ENCODE measurements at places on chromosomes 3 and 15.

GRCh38 chr3:40739971-40740370 lies 215.2 kb downstream of the ZNF621 start:
- no peak for DNase-seq

DNA sequence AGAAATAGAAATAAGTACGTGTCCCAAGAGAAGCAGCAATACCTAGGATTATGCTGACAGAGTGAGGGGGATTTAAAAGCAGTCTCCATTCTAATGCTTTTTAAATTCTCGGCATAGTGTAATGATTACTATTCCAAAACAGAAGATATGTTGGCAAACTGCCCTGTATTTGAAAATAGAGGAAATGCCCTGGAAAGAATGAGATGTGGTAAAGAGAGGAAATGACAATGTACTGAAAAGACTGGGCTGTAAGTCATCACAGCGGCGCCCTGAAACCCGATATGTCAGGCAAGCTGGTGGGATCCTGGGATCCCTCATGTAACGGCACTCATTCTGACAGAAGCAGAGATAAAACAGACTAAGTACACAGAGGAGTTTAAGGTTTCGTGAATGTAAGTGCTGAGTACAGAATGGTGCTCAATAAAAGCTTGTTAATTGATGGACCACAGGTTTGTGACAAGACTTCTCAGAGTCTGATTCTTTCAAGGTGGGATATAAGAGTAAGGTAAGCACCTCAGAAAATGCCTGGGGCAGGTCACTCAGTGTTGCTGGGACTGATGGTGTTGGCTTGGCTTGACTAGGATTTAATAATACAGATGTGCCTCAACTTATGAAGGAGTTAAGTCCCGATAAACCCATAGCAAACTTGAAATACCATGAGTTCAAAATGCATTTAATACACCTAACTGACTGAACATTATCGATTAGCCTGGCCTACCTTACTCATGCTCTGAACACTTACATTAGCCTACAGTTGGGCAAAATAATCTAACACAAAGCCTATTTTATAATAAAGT lies 91.4 kb downstream of the NFKBIZ start:
- no peak overlapping the region for H3K27ac ChIP-seq
- H3K4me1 ChIP-seq = peaks cover 18% of the 10 kb centered on the region
- no peak overlapping the region for H3K4me3 ChIP-seq
- no peak for DNase-seq

DNA sequence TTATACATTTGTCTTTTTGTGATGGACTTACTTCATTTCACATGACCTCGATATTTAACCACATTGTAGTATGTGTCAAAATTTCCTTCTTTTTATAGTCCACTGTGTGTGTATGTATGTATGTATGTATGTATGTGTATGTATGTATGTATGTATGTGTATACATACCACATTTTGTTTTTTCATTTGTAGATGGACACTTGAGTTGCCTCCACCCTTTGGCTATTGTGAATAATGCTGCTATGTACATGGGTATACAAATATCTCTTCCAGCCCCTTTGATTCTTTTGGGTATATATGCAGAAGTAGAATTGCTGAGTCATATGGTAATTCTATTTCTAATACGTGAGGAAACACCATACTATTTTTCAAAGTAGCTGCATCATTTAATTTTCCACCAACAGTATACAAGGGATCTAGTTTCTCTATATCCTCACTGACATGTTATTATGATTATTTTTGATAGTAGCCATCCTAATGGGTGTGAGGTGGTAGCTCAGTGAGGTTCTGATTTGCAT lies 228.2 kb downstream of the OPA1 start:
- H3K4me3 ChIP-seq = no peak overlapping the region
- H3K27ac ChIP-seq = no peak overlapping the region
- no peaks in the 10 kb centered on the region for H3K4me1 ChIP-seq
- DNase-seq = no peak
- H3K36me3 ChIP-seq = no peaks in the 10 kb centered on the region

DNA sequence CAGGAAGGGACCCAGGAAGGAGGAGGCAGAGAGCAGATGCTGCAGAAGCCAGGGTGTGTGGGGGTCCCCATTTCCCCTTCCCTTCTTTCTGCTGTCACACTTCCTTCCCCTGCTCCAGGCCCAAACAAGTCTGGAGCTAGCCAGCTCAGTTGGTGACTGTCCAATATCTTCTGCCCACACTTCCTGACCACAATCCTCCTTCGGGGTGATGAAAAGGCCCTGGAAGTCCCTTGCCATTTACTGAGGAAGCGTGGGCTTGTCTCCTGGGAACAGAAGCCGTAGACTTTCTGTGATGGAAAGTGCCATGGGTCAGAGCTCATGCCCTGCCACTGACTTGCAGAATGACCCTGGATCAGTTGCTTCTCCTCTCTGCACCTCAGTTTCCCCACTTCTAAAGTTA lies 39.0 kb downstream of the ANAPC13 start:
- no peak overlapping the region for H3K27ac ChIP-seq
- no peak overlapping the region for H3K4me3 ChIP-seq
- peaks cover 11% of the 10 kb centered on the region for H3K27me3 ChIP-seq
- H3K36me3 ChIP-seq = no peaks in the 10 kb centered on the region
- no peaks in the 10 kb centered on the region for H3K4me1 ChIP-seq

GRCh38 chr15:36598529-36599177 lies 19.2 kb downstream of the CDIN1 start:
- H3K36me3 ChIP-seq = no peaks in the 10 kb centered on the region
- no peaks in the 10 kb centered on the region for H3K27me3 ChIP-seq
- no peak overlapping the region for H3K4me3 ChIP-seq
- no peak for DNase-seq
- H3K27ac ChIP-seq = no peak overlapping the region

DNA sequence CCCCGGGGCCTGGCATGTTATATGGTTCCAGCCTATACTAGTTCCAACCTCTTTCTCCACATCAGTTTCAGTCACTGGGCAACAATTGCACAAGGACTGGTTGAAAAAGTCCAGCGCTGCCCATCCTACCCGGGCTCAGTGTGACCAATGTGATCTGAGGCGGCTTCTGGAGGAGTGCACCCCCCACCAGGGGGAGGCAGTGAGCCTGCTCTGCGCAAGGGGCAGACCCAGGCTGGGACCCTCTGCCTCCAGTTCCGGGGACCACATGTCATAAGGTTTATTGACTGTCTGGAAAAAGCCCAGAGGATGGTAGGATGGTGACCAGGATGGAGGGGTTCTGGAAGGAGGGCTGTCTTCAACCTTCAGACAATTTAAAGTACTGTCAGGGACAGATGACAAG lies 25.6 kb upstream of the NR2E3 start:
- no peaks in the 10 kb centered on the region for H3K36me3 ChIP-seq
- DNase-seq = no peak
- H3K4me1 ChIP-seq = peaks cover 4% of the 10 kb centered on the region

DNA sequence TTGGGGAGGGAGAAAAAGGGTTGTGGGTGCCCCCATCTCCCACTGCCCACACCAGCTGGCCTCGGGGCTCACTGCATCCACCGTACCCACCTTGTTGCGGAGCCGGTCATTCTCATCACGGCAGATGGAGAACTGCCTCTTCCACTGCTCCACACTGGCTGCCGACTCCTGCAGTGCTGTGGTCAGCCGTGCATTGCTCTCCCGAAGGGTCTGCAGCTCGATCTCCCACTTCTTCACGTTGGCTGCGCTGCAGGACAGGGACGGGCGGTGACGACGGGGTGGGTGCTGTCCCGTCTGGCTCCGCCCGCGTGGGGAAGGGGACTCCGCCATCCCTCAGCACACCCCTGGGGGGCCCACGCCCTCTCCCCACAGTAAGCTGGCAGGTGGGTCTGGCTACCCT lies 45.1 kb downstream of the WHAMM start:
- no peak overlapping the region for H3K27ac ChIP-seq
- no peaks in the 10 kb centered on the region for H3K27me3 ChIP-seq
- H3K4me1 ChIP-seq = no peaks in the 10 kb centered on the region
- no peak for DNase-seq
- H3K36me3 ChIP-seq = no peaks in the 10 kb centered on the region

- no peak for DNase-seq
- H3K27ac ChIP-seq = no peak overlapping the region
- no peak overlapping the region for H3K4me3 ChIP-seq
Observed at GRCh38 chr15:23690450-23690852, 3.3 kb upstream of the NDN start.

DNA sequence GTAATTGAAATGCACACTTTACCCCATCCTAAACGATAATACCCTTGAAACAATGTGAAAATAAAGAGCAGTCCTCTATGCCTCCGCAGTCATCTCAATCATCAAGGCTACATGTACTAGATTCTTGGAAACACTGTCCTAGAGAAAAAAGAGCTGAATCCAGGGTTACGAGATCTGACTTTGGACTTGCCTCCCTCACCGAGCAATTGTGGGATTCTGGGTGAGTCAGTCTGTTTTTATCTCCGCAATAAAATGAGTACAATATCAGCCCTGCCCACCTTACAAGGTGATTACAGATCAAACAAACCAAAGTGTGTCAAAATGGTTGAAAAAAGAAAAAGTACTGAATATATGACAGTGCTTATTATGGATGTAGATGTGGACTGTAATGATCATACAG lies 152.3 kb upstream of the SNTN start:
- DNase-seq = no peak
- no peak overlapping the region for H3K27ac ChIP-seq
- H3K36me3 ChIP-seq = no peaks in the 10 kb centered on the region
- H3K27me3 ChIP-seq = no peaks in the 10 kb centered on the region
- no peak overlapping the region for H3K4me3 ChIP-seq

GRCh38 chr3:35946121-35946853 lies 307.0 kb downstream of the ARPP21 start:
- H3K4me1 ChIP-seq = no peaks in the 10 kb centered on the region
- no peaks in the 10 kb centered on the region for H3K36me3 ChIP-seq
- no peak for DNase-seq
- H3K27me3 ChIP-seq = no peaks in the 10 kb centered on the region

DNA sequence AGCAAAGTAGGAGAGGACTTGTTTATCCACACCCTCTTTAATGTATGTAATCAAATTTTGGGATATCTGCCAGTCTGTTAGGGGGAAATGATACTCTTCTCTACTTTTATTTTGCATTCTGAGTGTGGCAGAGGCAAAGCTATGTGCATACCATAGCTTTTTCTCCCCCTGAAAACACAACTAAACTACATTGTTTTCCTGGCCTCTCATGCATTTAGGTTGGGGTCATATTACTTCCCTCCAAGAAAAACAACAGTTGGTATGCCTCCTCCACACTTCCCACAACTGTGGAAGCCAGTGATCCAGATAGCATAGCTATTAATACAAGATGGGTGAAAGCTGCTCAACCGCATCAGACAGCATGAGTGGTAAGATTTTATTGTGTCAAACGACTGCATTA lies 6.9 kb downstream of the RPL15 start:
- no peaks in the 10 kb centered on the region for H3K27me3 ChIP-seq
- peaks cover 5% of the 10 kb centered on the region for H3K4me1 ChIP-seq
- H3K27ac ChIP-seq = no peak overlapping the region

- no peaks in the 10 kb centered on the region for H3K36me3 ChIP-seq
- no peaks in the 10 kb centered on the region for H3K4me1 ChIP-seq
- no peak overlapping the region for H3K27ac ChIP-seq
- no peaks in the 10 kb centered on the region for H3K27me3 ChIP-seq
- DNase-seq = no peak
Observed at GRCh38 chr3:13571831-13572750, 23.2 kb downstream of the FBLN2 start.

GRCh38 chr15:99371180-99372103 lies 120.2 kb downstream of the LRRC28 start:
- H3K4me1 ChIP-seq = peaks cover 4% of the 10 kb centered on the region
- no peaks in the 10 kb centered on the region for H3K36me3 ChIP-seq
- H3K27me3 ChIP-seq = no peaks in the 10 kb centered on the region
- H3K27ac ChIP-seq = no peak overlapping the region
- no peak for DNase-seq

- no peak overlapping the region for H3K27ac ChIP-seq
- no peak for DNase-seq
Observed at GRCh38 chr15:101433396-101433795, 56.1 kb downstream of the PCSK6 start.

- DNase-seq = no peak
- no peaks in the 10 kb centered on the region for H3K36me3 ChIP-seq
- no peaks in the 10 kb centered on the region for H3K4me1 ChIP-seq
- no peaks in the 10 kb centered on the region for H3K27me3 ChIP-seq
- H3K27ac ChIP-seq = no peak overlapping the region
Observed at GRCh38 chr3:90018779-90019178, 911.4 kb downstream of the EPHA3 start.

GRCh38 chr3:145911016-145911415 lies 250.0 kb downstream of the PLOD2 start:
- no peaks in the 10 kb centered on the region for H3K4me1 ChIP-seq
- no peak for DNase-seq
- no peak overlapping the region for H3K4me3 ChIP-seq
